ENCODE measurements at places on chromosomes 11 and 22.

- no peak for DNase-seq
Observed at GRCh38 chr22:50008151-50009040, 4.2 kb downstream of the IL17REL start.

DNA sequence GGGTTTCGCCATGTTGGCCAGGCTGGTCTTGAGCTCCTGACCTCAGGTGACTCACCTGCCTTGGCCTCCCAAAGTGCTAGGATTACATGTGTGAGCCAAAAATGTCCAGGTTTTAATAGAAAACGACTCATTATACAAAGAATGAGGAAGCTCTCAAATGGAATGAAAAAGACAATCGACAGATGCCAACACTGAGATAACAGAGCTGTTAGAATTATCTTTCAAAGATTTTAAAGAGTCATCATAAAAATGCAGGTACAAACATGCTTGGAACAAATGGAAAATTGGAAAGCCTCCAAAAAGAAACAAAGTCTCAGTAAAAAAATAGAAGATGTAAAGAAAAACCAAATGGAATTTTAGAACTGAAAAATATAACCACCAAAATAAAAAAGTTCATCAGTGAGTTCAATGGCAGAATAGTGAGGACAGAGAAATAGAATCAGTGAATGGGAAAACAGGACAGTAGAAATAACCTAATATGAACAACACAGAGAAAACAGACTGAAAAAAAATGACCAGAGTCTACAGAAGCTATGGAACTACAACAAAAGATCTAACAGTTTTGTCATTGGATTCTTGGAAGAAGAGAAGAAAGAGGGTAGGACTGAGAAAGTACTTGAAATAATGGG is 10.9 kb downstream of the GAB2 start:
- DNase-seq, result no peak

DNA sequence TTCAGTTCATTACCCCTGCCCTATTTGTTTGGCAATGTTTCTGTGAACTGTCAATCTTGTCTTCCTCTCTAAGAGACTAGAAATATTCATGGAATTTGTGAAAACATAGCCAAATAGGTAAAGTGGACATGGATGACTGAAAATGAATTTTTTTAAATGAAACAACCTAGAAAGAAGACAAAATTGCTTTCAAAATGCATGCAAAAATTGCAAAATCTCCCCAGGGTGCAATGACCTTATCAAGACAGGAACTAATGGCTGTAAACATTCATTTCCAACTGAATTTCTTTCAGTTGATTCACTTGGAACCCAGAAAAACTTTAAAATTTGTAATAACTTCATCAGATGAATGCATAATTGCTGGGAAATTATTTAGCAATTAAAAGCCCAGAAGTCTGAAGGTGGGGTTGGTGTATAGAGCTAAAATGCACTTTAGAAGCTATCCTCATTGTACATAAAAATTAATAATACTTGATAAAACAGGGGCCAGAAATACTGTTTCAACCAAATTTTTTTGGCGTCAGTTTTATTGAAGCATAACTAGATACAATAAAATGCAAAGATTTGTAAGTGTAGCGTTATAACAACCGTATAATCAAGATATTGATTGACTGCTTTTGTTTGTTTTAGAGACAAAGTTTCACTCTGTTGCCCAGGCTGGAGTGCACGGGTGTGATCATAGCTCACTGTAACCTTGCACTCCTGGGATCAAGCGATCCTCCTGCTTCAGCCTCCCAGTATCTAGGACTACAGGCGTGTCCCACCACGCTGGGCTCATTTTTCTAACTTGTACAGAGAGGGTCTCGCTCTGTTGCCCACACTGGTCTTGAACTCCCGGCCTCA is 27.6 kb upstream of the SLC35C1 start:
- DNase-seq, result no peak

DNA sequence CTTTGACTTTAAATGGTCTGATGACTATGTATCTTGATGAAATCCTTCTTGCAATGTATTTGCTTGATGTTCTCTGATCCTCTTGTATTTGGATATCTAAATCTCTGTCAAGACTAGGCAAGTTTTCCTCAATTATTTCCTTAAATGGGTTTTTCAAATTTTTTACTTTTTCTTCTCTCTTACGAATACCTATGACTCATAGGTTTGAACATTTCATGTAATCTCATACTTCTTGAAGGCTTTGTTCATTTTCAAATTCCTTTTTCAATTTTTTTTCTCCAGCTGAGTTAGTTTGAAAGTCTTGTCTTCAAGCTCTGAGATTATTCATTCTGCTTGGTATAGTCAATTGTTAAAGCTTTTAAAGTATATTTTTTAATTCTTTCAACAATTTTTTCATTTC is 13.1 kb downstream of the OR10W1 start:
- no peak for DNase-seq

GRCh38 chr11:58958500-58958899 is 19.2 kb downstream of the GLYATL1 start:
- peak; percentile 11 for DNase-seq

DNA sequence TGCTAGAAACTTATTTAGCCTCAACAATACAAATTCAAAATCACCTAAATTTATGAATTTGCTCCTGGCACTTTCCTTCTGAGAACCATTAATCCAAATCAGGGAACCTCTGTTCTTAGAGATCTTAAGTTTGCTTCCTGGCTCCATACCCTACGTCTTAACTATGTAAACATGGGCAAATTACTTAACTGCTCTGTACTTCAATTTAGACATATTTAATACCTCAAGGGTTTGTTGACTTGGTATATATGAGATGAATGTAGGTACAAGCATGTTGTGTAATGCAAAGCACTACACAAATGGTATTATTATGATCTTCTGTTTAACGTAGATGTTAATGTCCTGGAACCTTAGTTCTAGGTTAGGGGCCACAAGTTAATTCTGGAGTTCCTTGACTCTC is 22.6 kb upstream of the ARHGAP20 start:
- DNase-seq, result no peak

- DNase-seq, result no peak
Observed at GRCh38 chr11:121999651-122000050, 116.4 kb downstream of the BLID start.

DNA sequence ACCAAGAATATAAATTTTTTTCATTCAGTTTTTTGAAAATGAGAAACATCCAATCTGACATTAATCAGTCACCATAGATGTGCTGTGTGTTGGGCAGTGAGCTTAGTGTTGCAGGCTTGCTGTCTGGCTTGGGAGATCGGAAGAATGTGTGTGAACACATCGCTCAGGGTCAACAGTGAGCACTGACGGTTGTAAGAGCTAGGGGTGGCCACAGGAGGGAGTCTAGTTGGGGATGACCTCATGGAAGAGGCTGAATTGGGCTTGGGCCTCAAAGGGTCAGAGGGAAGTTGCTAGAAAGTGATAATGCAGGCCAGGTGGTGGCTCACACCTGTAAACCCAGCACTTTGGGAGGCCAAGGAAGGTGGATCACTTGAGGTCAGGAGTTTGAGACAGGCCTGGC is 375.4 kb downstream of the DDX10 start:
- peak; percentile 3 for DNase-seq

DNA sequence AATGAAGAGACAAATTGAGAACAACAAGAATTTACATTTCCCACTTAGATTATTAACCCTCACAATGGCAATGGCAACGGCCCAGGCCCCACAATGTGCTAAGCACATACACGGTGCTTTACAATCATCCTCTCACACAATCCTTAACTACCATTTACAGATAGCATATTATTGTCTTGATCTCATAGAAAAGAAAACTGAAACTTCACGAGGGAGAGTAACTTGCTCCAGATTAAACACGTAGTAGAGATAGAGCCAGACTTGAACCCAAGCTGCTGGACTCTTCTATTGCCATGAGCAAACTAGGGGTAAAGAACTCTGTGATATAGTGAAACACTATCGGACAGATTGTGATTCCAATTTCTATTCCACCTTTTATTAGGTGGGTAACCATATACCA is 665.1 kb downstream of the DLG2 start:
- DNase-seq, result no peak

GRCh38 chr11:47188259-47188658 is 2.0 kb upstream of the PACSIN3 start:
- no peak for DNase-seq

DNA sequence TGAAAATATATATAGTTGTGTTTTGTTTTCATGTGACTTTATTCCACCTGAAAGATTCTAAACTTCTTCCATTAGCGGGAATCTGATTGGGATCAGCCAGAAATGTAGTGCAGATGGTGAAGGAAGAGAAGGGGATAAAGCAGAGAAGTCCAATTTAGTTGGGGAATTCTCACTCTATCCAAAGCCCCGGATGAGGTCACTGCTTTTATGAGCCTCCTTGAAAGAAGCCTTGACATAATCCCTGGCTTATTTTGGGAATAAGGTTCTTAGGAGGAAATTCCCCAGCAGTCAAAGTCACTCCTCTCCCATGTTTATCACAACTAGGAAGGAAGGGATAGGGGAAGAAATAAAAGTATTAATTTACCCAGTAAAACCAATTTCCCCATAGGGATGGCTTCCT is 41.1 kb downstream of the OSBP start:
- no peak for DNase-seq

- DNase-seq, result no peak
Observed at GRCh38 chr22:37167176-37167980, 17.7 kb upstream of the IL2RB start.

GRCh38 chr11:112697391-112698178 is 263.6 kb upstream of the NCAM1 start:
- DNase-seq, result no peak

DNA sequence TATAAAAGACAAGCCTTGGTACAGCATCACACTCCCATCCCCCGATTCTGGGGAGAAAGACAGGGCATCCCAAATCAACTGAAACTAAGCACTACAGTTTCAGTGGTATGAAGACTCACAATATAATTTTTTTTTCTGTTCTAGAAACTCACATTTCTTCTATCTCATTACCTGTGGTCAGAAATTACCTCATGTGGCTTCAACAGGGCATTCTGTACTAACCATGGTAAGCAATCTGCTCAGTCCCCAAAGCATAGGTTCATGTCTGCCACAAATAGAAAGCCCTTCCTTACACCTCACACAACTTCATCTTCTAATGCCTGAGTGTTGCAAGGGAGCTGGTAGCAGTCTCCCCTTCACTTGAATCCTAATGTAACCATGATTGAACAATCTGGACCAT is 147.4 kb upstream of the POU2AF2 start:
- no peak for DNase-seq

DNA sequence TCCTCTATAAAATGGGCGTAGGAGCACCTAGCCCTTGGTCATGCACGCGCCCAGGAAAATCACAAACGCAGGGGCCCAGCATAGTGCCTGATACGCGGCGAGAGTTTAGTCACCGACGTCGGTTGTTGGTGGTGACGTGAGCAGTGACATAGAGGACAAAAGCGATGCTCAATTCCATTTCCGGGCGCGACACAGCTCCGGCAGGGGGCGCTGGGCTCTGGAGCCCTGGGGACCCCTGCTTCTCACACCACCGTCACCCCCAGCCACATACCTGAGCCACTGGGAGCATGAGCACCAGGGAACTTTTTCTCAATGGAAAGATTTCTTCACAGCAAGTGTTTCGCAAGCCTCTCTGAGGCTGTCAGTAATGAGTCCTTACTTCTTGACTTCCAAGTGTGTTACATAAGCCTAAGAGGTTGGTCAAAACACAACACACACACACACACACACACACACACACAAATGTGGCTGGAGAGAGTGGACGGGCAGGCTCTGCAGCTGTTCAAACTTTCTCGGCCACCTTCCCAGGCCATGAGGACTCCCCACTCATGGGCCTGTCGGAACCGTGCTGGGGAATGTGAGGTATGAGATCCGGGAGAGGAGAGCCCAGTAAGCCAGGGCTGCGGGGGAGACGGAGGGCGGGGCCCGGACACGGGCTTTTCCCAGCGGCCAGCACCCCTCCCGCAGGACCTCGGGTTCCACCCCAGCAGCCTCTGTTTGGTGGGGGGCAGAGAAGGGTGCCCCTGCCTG is 36.9 kb upstream of the LINC01488 start:
- DNase-seq, result peak; percentile 68

GRCh38 chr11:1219834-1220815 is 2.7 kb upstream of the MUC5B start:
- no peak for DNase-seq
